ENCODE measurements at places on chromosomes 4 and X.

DNA sequence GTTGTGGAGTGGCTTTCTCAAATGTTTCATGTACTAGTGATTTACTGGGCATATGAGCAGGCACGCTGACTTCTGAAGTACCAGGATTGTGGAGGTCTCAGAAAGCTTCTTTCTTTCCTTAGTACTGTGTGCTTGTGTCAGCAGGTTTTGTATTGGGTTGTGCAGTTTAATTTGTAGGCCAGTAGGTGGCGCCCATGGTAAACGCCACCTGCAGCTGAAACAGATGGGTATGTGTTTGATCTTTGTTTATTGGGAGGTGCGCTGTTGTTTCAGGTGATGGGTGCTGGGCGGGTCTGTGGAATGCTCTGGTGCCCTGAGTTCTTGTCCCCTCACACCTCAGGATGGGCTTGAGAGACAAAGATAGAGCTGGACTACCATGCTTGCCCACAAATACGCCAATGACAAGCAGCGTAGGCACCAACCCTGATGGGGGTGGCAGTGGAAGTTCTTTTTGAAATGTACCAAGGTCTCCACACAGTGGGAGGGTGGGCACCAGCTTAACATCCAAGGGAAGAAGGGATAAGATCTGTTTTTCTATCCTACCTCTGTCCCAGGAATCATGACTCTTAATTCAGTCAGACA lies 141.5 kb downstream of the RPS6KA6 start:
- DNase-seq: no peak

DNA sequence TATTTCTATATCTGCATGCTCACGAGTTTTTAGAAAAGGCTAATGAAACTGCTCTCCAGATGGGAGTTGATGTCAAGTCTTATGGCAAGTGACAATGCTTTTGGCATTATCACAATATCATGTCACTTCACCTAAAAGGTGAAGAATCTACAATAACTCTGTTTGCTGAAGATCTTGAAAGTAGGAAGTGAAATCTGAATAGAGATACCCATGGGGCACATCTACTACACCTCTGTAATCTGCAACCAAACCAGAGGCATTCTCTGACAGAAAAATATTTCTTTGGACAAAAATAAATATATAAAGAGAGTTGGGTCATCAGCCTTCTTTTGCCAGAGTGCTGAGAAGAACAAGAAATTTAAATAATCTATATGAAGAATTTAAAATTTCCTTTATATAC lies 3.9 kb upstream of the VAMP7 start:
- no peak for DNase-seq

DNA sequence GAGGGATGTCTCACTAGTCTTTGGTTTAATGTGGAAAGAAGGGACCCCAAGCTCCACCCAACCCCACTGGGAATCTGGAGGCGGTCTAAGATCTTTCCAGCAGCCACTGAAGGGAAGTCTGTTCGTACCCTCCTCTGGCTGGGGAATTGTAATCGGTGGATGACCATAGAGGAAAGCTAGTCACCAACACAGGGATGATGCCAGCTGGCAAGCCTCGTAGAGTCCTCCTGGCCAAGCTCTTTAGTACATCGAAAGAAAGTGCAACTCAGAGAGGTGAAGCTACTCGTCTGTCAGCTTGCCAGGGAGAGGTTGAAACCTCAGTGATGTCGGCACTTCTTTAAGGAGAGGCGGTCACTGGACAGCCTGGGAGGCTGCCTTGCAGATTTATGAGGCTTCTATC lies 58.7 kb downstream of the MAMLD1 start:
- DNase-seq: no peak

GRCh38 chr4:86441175-86441936 lies 81.5 kb upstream of the MAPK10 start:
- no peak for DNase-seq

DNA sequence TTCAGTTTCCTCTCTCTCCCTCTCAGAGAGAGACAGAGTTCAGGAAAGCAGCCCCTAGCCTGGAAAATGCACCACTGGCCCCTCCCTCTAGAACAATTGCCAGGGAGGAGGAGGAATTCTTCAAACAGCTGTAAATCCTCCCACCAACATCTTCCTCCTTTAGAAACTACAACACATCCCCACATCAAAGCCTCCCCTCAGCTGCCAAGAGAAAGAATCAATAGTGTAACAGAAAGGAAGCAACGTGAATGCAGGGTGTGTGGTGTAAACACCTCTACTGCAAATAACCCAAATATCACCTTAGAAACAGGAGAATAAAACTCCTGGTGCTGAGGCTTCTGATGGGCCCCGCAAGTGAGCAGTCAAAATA lies 249.9 kb upstream of the GATB start:
- DNase-seq: no peak

DNA sequence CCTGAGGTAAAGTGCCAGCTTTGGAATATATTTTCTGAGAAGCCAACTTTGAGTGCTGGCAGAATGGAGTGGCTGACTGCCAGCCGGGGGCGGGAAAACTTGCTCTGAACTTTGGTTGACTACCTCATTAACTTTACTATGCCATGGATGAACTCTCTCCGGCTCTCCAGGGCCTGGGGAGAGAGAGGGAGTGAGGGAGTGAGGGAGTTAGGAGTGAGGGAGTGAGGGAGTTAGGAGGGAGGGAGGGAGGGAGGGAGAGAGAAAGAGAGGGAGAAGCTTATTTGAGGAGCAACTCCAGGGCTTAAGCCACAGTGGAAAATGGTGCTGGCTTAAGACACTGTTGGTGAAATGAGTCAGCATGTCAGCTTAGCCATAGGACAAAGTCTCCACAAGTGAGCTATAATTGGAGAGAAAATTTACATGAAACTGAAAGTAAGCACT lies 280.9 kb upstream of the RPS6KA3 start:
- DNase-seq: no peak

- no peak for DNase-seq
These were observed 400.6 kb downstream of the IL15 start for GRCh38 chr4:142036795-142037583.

DNA sequence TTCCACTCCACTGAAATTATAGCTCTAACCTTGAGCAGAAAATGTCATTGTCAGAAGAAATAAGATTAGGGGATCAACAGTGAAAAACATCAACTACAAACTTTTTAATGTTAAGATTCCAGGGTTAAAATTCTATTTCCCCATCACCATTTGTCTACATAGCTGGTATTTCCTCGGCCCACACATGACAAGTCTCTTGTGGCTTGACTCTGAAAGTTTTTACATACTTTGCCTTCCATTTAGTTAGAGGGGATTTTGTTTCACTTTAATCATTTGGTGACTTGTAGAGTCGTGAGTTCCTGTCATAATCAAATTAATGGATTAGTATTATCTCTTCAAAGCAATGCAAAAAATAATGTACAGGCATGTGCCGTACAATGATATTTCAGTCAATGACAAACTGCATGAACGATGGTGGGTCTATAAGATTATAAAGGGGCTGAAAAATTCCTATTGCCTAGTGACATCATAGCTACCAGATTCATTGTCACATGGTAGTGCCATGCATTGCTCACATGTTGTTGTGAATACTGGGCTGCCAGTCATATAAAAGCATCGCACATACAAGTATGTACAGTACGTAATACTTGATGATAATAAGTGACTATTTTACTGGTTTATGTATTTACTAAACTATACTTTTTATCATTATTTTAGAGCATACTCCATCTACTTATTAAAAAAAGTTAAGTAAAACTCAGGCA lies 72.0 kb downstream of the ING2 start:
- no peak for DNase-seq

GRCh38 chr4:158161551-158162354 lies 11.1 kb downstream of the GASK1B start:
- no peak for DNase-seq

DNA sequence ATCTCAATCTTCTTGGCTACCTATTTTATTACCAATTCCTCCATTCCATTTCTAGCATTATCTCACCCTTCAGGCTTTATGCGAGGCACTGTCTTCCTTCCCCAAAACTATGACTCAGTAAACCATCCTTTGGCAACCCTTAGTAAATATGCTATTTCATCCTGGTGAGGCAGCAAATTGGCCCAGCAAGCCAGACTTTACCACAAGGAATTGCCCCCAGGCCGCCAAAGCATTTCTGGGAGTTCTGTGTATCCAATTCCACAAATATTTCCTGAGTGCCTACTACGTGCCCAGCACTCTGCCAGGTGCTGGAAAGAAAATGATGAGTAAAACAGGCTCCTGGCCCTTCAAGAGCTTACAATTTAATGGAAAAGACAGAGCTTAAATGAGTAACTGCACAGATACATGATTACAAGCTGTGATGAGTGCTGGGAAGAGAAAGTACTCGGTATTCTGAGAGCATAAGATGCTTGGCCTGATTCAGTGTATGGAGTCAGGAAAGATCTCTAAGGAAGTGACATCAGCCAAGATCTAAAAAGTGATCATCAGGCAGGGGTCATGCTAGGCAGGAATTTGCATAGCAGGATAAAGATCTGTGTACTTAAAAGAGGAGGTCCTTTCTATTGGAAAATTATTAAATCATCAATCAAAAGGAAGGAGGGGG lies 193.8 kb downstream of the ADAMTS3 start:
- no peak for DNase-seq

- no peak for DNase-seq
These were observed 41.3 kb upstream of the ZCCHC13 start for GRCh38 chrX:74262452-74263209.

- DNase-seq: no peak
These were observed 16.6 kb downstream of the HSD17B13 start for GRCh38 chr4:87306056-87306455.

DNA sequence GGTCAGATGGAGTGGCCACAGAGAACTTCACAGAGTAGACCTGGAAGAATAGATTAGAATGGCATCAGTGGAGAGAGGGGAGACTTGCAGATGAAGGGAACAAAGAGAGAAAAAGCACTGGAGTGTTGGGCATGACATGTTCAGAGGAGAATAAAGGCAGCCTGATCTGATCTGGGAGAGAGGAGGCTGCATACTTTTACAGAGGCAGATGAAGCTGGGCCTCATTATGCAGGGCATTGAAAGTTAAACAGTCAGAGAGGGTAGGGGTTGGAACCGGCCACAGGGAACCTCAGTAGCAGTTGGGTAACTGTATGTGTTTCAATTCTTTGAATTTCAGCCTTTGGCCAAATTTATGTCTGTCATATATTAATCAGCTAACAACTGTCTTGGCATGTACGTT lies 61.2 kb downstream of the SH3BGRL start:
- DNase-seq: no peak

Data from stimulated activated CD8-positive, alpha-beta memory T cell treated with anti-CD3 and anti-CD28 coated beads, Interleukin-15, amount 100 ng/mL, for 4 hours (primary cell).